Pancreas (tissue), 10 donors: ENCODE measurements at places on chromosomes 12 and 14.
A peak's percentile ranks its signal among the peaks of the same experiment; 100 is the strongest.

DNA sequence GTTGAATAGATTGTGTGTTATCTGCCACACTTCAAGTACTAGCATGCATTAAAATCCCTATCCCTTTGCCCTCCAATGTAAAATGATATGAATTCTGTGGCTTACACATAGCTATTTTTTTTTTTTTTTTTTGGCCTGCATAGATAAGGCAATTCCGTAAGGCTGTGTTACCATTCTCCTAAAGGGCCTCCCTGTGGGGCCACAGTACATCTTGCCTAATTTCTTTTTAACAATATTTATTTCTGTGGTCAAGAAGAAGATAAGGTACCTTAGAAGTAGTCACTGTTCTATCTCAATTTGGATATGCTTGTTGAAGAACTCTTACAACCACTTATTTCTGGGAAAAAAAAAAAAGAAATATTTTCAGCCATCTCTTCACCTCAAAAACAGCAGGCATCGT lies 19.8 kb downstream of the FLRT2 start:
- H3K27ac ChIP-seq, result no peak overlapping the region
- H3K4me1 ChIP-seq, result no peaks in the 10 kb centered on the region
- no peak overlapping the region for H3K4me3 ChIP-seq
- no peaks in the 10 kb centered on the region for H3K27me3 ChIP-seq
- no peak for DNase-seq
- H3K36me3 ChIP-seq, result no peaks in the 10 kb centered on the region

DNA sequence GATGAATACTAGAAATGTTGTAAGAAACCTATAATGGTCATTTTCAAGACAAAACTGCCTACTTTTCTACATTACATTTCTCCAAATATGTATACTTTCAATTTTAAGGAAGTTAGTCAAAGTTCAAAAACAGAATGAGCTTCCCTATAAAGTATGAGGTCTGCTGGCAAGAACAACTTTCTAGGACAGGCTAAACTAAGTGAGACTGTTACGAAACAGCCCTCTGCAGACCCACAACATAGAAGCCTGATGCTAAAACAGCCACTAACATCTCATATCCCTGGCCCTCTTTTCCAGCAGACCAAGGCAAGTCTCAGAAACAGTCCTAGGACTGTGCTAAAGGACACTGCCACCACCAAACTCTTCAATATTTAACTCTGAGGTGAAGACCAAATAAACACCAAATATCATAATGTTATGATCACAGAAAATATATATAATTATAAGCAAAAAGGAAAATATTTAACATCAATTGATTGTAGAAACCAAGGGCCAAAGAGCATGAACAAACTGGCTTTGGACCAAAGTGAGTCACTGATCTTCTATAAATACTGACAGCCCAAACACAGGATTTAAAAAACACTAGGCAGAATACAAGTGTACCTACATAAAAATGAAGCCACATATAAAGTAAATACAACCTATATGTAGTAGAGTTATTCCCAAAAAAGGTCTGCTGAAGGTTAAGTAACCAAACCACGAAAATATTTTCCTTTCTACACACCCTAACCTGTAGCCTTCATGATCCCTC lies 27.7 kb downstream of the PPP4R3A start:
- peaks cover 42% of the 10 kb centered on the region for H3K36me3 ChIP-seq
- H3K4me3 ChIP-seq, result no peak overlapping the region
- no peaks in the 10 kb centered on the region for H3K27me3 ChIP-seq

GRCh38 chr12:16884056-16884455 lies 278.1 kb upstream of the LMO3 start:
- no peaks in the 10 kb centered on the region for H3K27me3 ChIP-seq
- no peaks in the 10 kb centered on the region for H3K4me1 ChIP-seq
- H3K4me3 ChIP-seq, result no peak overlapping the region
- no peak for DNase-seq
- H3K36me3 ChIP-seq, result no peaks in the 10 kb centered on the region

GRCh38 chr12:98745578-98746391 lies 100.7 kb downstream of the APAF1 start:
- no peak overlapping the region for H3K27ac ChIP-seq
- no peaks in the 10 kb centered on the region for H3K36me3 ChIP-seq

- H3K27ac ChIP-seq, result no peak overlapping the region
- H3K27me3 ChIP-seq, result no peaks in the 10 kb centered on the region
- H3K4me1 ChIP-seq, result no peaks in the 10 kb centered on the region
- no peaks in the 10 kb centered on the region for H3K36me3 ChIP-seq
Observed at GRCh38 chr12:51773145-51773869, 75.2 kb downstream of the FIGNL2 start.

- no peaks in the 10 kb centered on the region for H3K36me3 ChIP-seq
- H3K27me3 ChIP-seq, result no peaks in the 10 kb centered on the region
- no peak overlapping the region for H3K27ac ChIP-seq
- no peak for DNase-seq
Observed at GRCh38 chr14:75312341-75312740, 33.7 kb downstream of the FOS start.

GRCh38 chr12:126282691-126283090 lies 1217.5 kb downstream of the AACS start:
- H3K4me1 ChIP-seq, result peaks cover 6% of the 10 kb centered on the region
- DNase-seq, result no peak
- no peaks in the 10 kb centered on the region for H3K36me3 ChIP-seq
- H3K27ac ChIP-seq, result no peak overlapping the region
- H3K27me3 ChIP-seq, result no peaks in the 10 kb centered on the region
- H3K4me3 ChIP-seq, result no peak overlapping the region

DNA sequence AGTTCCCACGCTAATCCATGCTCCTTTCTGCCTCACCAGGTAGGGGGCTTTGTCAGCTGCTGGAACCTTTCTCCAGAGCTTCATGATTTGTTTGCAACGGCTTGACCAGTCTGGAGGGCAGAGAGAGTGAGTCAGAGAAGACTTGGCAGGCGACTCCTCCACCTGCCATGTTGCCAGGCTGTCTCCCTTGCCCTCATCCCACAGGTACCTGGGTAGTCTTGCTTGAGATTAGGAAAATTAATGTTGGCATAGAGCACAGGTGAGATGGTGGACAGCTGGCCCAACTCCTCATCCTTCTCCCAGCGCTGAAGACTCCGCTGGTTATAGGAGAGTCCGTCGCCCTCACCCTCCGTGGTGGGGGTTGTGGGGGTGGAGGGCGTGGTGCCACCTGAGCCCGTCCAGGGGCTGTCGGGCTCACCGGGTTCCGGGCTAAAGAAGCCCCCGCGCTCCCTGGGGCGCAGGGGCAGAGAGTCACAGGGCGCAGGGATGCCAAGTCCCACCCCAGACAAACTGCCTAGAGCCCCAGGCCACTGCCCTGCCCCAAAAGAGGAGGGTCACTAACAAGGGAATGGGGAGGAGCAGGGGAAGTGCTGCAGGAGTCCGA lies 18.6 kb downstream of the KMT2D start:
- H3K4me1 ChIP-seq, result no peaks in the 10 kb centered on the region
- DNase-seq, result no peak
- no peaks in the 10 kb centered on the region for H3K27me3 ChIP-seq
- no peak overlapping the region for H3K4me3 ChIP-seq
- no peak overlapping the region for H3K27ac ChIP-seq
- peaks cover 59% of the 10 kb centered on the region for H3K36me3 ChIP-seq

- DNase-seq, result no peak
- no peak overlapping the region for H3K4me3 ChIP-seq
- peaks cover 3% of the 10 kb centered on the region for H3K4me1 ChIP-seq
- no peaks in the 10 kb centered on the region for H3K36me3 ChIP-seq
- no peak overlapping the region for H3K27ac ChIP-seq
Observed at GRCh38 chr14:105326891-105327694, 12.5 kb downstream of the PACS2 start.

DNA sequence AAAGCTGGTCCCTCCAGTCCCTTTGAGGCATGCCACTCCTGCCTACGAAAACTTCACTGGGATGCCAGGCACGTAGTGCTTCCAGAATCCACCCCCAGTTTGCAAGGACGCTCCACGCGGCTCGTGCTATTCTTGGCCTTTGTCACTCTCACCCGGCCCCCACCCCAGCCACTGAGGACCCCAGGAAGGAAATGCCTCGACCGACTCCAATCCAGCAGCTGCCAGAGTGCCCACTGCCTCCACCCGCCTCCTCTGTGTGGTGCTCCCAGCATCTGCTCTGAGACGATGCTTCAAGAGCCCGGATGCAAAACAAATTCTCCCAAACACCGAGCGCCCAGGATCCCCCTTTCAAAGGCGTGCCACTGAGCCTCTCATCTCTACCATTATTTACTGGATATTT lies 123.9 kb downstream of the RFLNA start:
- H3K4me3 ChIP-seq, result no peak overlapping the region
- peaks cover 13% of the 10 kb centered on the region for H3K36me3 ChIP-seq
- H3K27me3 ChIP-seq, result no peaks in the 10 kb centered on the region
- DNase-seq, result no peak
- peaks cover 10% of the 10 kb centered on the region for H3K4me1 ChIP-seq

DNA sequence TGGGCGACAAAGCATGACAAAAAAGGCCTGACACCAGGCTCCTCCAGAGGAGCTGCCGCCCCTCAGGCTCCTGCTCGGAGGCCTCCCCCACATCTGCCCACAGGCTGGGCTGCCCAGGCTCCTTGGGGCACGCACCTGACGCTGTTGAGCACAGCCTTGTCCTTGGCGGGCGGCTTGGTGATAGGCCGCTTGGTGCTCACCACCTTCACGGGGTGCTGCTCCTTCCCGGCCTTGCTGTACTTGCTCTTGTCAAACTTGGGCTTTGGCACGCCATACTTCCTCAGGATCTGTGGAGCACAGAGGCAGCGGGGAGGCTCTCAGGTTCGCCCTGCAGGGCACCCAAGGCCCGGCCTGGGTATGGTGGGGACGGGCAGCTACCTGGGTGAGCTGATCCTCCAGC lies 53.4 kb downstream of the TRAFD1 start:
- H3K27me3 ChIP-seq, result no peaks in the 10 kb centered on the region
- no peak for DNase-seq
- H3K27ac ChIP-seq, result no peak overlapping the region
- no peak overlapping the region for H3K4me3 ChIP-seq
- H3K4me1 ChIP-seq, result no peaks in the 10 kb centered on the region

- no peaks in the 10 kb centered on the region for H3K27me3 ChIP-seq
- H3K4me1 ChIP-seq, result no peaks in the 10 kb centered on the region
- DNase-seq, result peak; percentile 14
- H3K36me3 ChIP-seq, result peaks cover 6% of the 10 kb centered on the region
- H3K27ac ChIP-seq, result no peak overlapping the region
- no peak overlapping the region for H3K4me3 ChIP-seq
Observed at GRCh38 chr12:109538191-109538863, 35.0 kb downstream of the MMAB start.

DNA sequence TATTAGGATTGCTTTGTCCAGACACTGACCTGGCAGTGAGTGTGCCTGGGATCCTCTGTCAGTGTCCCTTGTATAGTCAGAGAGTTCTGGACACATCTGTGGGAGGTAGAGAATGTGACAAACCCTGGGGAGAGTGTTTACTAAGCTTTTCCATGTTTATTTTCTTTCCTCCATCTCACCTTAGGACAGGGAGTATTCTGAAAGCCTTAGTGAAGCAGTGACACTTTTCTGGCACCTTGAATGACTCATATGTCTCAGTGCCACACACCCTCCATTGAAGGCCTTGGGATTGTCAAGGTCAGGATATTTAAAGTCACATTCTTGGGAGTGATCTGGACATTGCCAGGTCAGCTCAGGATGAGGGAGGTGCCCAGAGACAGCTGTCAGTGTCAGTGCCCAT lies 34.9 kb upstream of the CTDSP2 start:
- H3K27me3 ChIP-seq, result no peaks in the 10 kb centered on the region
- no peaks in the 10 kb centered on the region for H3K36me3 ChIP-seq
- no peak for DNase-seq
- H3K27ac ChIP-seq, result no peak overlapping the region
- no peak overlapping the region for H3K4me3 ChIP-seq

GRCh38 chr12:92191061-92191460 lies 45.4 kb upstream of the BTG1 start:
- no peaks in the 10 kb centered on the region for H3K4me1 ChIP-seq
- H3K36me3 ChIP-seq, result no peaks in the 10 kb centered on the region
- H3K27me3 ChIP-seq, result no peaks in the 10 kb centered on the region
- no peak overlapping the region for H3K27ac ChIP-seq
- no peak overlapping the region for H3K4me3 ChIP-seq

DNA sequence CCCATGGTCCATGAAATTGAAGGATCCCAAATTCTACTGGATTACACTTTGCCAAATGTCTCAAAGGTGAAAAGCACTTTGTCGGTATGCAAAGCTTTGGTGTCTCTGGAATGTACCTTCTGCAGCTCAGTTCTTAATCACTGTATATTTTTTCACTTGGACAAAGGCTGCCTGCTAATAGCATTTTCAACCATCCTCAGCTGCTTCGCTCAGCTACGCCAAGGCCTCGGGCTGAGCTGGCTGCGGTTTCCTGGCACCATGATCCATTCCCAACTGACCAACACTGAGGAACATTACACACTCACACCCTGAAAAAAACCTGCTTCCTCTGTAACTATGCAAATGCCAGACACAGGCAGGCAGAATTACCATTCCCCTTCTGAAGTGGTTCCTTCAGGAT lies 335.2 kb downstream of the DPF3 start:
- H3K4me1 ChIP-seq, result no peaks in the 10 kb centered on the region
- no peak overlapping the region for H3K4me3 ChIP-seq
- H3K27me3 ChIP-seq, result no peaks in the 10 kb centered on the region
- no peak for DNase-seq
- H3K36me3 ChIP-seq, result no peaks in the 10 kb centered on the region

DNA sequence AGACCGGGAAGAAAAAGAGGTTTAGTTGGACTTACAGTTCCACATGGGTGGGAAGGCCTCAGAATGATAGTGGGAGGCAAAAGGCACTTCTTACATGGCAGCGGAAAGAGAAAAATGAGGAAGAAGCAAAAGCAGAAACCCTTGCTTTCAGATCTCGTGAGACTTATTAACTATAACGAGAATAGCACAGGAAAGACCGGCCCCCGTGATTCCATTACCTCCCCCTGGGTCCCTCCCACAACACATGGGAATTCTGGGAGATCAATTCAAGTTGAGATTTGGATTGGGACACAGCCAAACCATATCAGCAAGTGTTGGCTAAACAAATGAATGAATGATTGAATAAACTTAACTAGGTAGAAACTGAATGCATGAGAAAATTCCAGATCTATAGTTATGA lies 85.3 kb upstream of the PARP11 start:
- no peaks in the 10 kb centered on the region for H3K4me1 ChIP-seq
- no peak overlapping the region for H3K4me3 ChIP-seq
- DNase-seq, result no peak
- no peak overlapping the region for H3K27ac ChIP-seq
- H3K27me3 ChIP-seq, result no peaks in the 10 kb centered on the region
- H3K36me3 ChIP-seq, result no peaks in the 10 kb centered on the region

GRCh38 chr12:122087431-122088178 lies 9.0 kb downstream of the MLXIP start:
- H3K36me3 ChIP-seq, result no peaks in the 10 kb centered on the region
- no peak overlapping the region for H3K27ac ChIP-seq
- no peak for DNase-seq

GRCh38 chr12:23556661-23557060 lies 392.8 kb downstream of the SOX5 start:
- no peak for DNase-seq
- H3K27ac ChIP-seq, result no peak overlapping the region
- H3K4me1 ChIP-seq, result no peaks in the 10 kb centered on the region
